Dermis lymphatic vessel endothelial cell (primary cell): ENCODE measurements at places on chromosomes 1 and 21. TPM values are rescaled to one million over a fixed set of nuclear protein-coding genes. Genes with fewer than 3 reads are reported as not detected.

The ZNF687 gene
- total RNA-seq: 7.1 and 10.3 TPM in 2 replicates

The MROH9 gene
- total RNA-seq: not detected in 2 replicates

The PROX1 gene
- 81.7 and 125 TPM in 2 replicates for total RNA-seq

The FCMR gene
- 0.33 TPM in 1 of 2 replicates, not detected in the other for total RNA-seq

The SYDE2 gene
- 3.3 and 4.1 TPM in 2 replicates for total RNA-seq

The ROR1 gene
- 0.17 and 0.33 TPM in 2 replicates for total RNA-seq

The UQCRHL gene
- 4.8 and 6.6 TPM in 2 replicates for total RNA-seq

The RAD54L gene
- 0.65 and 0.69 TPM in 2 replicates for total RNA-seq

The IQCC gene
- 0.87 and 1.2 TPM in 2 replicates for total RNA-seq

The KCNE1 gene
- 0.11 and 0.26 TPM in 2 replicates for total RNA-seq

The FCRL6 gene
- not detected in 2 replicates for total RNA-seq

The BEND5 gene
- total RNA-seq: 2.9 and 4.8 TPM in 2 replicates
